DMS153 (cell line): ENCODE measurements at places on chromosomes 2 and 18.

GRCh38 chr18:55220523-55220922 is 261.3 kb upstream of the CCDC68 start:
- no peak for DNase-seq

- DNase-seq: no peak
Observed at GRCh38 chr2:42456126-42456839, 37.5 kb downstream of the KCNG3 start.

DNA sequence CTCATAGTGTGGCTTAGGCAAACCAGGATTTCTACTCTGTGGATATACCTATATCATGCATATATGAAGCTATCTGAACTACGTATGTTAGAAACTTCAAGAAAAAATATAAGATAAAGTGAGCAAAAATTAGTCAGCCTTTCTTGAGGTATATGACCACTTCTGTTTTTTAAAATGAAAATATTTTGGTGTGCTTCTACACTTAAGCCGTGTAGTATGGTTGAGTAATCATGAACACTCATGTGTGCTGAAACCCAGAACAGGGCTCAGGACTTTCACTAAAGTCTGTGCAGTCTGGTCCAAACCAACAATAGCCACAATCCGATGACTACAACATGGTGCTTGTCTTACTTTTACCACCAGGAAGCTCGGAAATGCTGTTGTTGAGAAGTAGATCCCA is 48.9 kb upstream of the TMEM177 start:
- DNase-seq: no peak

DNA sequence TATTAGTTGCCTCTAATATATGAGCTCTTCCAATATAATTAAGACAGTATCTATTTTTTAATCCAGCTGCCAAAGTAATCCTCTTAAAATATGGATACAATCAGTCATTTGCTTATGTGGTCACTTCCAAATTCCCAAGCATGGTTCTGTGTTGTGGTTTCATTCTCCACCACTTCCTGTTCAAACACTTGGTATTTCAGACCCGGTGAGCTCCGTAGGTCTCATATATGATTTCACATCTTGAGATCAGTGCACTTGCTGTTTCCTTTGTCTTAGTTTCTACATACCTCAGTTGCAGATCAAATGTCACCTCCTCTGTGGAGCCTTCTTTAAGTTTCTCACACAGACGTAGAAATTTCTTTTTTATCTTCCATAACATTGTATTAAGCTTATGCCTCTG is 254.2 kb downstream of the KCNS3 start:
- DNase-seq: no peak

GRCh38 chr18:64311859-64312258 is 163.0 kb upstream of the LINC00305 start:
- DNase-seq: no peak

GRCh38 chr2:30410217-30410616 is 36.8 kb upstream of the LCLAT1 start:
- DNase-seq: peak; percentile 17

DNA sequence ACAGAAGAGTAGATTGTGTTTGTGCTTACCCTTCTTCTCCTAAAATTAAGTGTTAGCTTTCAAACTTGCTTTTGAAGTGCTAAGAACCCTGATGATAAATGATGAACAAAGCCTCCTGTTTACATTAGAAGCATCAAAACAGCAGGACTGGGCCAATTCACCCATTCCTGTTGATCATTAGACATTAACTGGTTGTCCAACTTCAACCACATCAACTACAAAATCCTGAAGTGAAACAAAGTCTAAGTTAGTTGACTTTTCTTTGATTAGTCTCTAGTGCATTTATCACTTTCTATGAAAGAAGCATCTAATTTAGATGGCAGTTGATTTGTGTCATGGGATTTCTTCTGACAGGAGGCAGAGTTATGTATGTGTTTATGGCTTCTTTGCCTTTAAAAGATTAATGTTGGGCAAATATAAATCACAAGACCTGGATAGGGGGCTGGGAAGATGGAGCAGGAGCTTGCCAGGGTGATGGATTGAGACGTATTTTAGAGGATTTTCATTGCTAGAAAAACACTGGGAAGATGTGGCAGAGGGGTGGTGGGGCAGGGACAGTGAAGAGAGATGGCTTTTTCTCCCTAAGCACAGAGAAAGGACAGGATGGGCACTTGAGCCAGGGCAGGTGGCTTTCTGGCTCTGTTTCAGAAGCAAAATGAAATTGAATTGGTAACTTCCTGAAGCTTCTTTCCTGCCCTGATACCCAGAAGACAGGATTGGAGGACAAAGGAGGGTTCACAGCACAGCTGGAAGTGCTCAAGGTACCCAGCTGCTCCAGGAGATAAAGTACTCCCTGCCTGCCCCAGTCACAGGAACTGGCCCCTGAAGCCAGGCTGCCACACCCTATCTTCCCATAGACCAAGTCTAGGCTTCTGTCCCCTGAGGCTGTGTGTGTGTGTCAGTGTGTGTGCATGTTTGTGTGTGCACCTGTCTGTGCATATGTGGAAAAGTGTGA is 20.5 kb downstream of the GYPC start:
- no peak for DNase-seq

- DNase-seq: no peak
Observed at GRCh38 chr18:80171054-80171872, 62.2 kb downstream of the ADNP2 start.

GRCh38 chr18:32358075-32358474 is 112.6 kb downstream of the GAREM1 start:
- DNase-seq: no peak

- DNase-seq: no peak
Observed at GRCh38 chr2:37827455-37827854, 97.6 kb upstream of the RMDN2 start.

- no peak for DNase-seq
Observed at GRCh38 chr18:14086458-14087231, 45.6 kb downstream of the ZNF519 start.

- DNase-seq: no peak
Observed at GRCh38 chr2:152762202-152762601, 43.8 kb downstream of the ARL6IP6 start.

DNA sequence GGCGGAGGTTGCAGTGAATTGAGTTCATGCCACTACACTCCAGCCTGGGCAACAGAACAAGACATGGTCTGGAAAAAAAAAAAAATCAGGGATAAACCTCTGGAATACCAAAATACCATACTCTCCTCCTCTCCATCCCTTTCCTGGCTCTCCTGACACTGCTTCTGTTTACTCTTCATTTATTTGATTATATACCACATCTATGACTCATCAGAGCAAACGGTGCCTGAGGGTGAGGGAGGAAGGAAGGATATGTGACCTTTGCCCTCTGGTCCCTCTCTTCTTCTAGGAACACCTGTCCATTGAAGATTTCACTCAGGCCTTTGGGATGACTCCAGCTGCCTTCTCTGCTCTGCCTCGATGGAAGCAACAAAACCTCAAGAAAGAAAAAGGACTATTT is 30.0 kb downstream of the VIL1 start:
- peak; percentile 19 for DNase-seq

DNA sequence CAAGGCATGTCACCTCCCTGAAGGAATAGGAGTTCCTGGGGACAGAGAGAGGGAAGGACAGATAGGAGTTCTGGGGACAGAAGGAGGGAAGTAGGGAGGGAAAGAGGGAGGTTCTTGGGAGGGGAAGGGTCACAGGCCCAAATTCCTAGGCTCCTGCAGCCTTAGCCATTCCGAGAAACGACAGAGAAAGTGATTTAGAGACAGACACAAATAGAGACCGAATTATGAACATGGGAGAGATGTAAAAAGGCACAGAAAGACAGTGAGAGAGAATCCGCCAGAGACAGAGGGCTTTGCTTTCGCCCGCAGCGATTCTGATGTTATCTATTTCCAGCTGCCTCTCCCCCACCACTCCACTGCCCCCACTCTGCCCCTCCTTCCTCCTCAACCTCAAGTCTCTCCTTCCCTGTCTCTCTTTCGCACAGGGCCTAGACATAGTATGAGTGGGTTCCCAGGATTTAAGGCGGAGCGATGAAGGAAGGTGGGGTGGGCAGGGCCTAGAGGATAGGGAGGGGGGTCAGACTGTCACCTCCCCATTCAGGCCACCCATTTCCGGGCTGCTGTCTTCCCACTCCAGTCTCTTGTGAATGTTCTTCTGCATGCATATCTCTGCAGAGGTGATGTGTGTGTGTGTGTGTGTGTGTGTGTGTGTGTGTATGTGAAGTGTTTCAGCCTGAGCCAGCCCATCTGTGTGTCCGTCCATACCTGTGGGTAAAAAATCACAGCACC is 3.3 kb upstream of the WNT6 start:
- DNase-seq: no peak

GRCh38 chr18:27865431-27865830 is 311.5 kb downstream of the CDH2 start:
- no peak for DNase-seq

DNA sequence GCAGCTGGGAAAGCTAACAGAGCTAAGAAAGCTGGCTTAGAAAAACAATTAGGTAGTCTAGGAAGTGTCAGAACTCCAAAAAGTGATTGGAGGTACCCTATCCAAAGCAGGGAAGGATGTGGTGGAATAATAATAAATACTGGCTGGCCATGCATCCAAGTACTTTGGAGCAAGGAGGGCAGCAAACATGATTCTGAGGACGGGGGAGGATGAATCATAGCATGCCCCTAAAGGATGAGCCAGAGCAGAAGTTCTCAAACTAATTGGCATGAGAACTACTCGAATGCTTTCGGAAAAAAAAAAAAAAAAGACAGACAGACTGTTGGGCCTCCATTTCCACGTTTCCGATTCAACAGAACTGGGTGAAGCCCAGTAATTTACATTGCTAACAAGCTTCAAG is 2.4 kb downstream of the CWC22 start:
- DNase-seq: no peak

DNA sequence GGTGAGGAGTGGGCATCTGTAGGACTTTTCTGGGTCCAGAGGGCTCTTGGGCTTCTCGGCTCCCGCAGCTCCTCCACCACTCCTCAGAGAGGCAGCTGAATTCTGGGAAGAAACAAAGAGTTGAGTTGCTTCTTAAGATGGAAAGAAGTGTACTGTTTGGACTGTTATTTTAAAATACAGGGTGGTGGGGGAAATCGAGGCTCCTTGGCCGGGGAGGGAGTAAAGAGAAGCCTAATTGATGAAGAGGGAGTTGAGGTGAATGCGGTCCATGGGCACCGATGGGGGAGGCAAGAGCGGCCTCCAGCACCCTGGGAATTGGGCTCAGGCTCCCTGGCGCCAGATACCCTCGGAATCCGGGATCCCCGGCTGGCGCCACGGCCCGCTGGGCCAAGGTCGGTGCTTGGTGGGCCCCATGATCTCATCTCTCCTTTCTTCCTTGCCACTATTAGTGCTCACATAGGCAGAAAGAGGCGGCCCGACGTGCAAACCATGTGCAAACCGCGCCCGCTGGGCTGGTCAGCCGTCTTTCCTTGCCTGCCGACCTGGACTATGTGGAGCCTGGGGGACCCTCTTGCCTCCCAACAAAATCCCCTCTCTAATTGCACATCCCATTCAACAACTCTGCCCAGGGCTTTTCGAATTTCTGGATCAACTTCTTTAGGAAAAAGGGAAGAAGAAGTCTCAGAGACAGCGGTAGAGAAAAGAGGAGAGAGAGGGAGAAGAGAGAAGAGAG is 604 bp upstream of the SIX3 start:
- no peak for DNase-seq

DNA sequence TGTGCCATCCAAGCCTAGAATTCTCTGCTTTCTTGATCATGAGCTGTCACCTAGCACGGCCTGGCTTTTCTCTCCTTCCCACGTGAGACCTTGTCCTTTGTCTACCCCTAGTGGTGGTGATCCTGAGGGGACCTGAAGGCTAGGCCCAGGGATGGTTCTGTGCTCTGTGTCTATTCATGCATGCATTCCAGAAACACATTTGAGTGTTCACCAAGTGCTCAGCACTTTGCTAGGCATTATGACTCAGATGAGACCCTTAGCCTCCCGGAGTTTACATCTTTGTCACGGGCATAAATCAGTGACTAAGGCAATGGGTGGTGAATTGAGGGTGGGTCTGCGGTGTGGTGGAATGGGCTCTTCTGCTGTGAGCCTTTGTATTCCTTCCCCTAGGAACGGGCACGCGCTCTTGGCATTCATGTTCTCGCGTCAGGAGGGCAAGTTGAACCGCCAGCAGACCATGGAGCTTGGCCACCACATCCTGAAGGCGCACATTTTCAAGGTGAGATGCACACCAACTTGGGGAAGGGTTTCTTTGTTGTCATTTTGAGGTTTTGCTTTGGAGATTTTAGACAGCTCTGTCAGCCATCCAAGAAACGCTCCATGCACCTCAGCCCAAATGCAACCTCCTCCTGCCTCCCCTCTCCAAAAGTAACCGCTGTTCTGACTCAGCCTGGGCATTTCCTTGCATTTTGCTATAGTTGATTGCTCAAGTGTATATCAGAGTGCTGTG is 100.9 kb downstream of the WDSUB1 start:
- no peak for DNase-seq

DNA sequence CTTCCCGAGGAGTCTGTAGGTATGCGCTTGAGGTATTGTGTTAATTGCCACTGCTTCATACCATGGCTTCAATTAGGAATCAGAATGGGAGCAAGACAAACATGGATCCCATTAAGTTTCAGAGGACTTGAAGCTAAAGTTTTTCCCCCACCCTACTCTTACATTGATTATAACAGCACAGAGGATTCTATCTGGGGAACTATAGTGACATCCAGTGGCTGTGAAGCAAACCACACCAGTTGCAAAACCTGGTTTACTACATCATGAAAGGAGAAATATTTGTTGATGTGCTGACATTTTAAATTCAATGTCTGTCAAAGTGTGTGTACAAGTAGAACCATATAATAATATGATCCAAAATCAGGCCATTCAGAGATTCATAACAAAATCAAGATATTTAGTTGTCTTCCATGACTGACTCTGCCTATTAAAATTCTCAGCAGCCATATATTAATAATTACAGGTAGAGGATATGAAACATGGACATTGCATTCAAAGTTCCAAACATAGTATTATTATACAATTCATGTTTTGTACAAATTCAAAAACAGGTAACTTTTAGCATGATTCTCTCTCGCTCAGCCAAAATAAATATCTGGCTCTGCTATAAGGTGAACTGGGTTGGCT is 82.9 kb downstream of the GRB14 start:
- peak; percentile 11 for DNase-seq

DNA sequence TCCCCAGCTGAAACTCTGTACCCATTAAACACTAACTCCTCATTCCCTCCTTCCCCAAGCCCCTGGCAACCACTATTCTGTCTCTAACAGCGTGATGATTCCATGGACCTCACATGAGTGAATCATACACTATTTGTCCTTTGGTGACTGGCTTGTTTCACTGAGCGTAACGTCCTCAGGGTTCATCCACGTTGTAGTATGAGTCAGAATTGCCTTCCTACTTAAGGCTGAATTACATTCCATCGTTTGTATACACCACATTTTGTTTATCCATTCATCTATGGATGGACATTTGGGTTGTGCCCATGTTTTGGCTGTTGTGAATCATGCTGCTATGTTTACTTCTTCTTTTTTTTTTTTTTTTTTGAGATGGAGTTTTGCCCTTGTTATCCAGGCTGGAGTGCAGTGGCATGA is 19.6 kb upstream of the CABLES1 start:
- DNase-seq: no peak
